Fibroblast of skin of right quadriceps (primary cell): ENCODE measurements at places on chromosomes 1 and 21.

GRCh38 chr1:35443768-35444518 is 113.3 kb downstream of the KIAA0319L start:
- DNase-seq: peak; percentile 15

GRCh38 chr1:151661751-151662150 is 49.9 kb downstream of the SNX27 start:
- DNase-seq: no peak

GRCh38 chr1:39940980-39941871 is 13.7 kb upstream of the MFSD2A start:
- no peak for DNase-seq

- DNase-seq: no peak
Observed at GRCh38 chr1:91101328-91101727, 79.5 kb upstream of the ZNF644 start.

- no peak for DNase-seq
Observed at GRCh38 chr1:2351723-2352122, 39.6 kb downstream of the MORN1 start.

DNA sequence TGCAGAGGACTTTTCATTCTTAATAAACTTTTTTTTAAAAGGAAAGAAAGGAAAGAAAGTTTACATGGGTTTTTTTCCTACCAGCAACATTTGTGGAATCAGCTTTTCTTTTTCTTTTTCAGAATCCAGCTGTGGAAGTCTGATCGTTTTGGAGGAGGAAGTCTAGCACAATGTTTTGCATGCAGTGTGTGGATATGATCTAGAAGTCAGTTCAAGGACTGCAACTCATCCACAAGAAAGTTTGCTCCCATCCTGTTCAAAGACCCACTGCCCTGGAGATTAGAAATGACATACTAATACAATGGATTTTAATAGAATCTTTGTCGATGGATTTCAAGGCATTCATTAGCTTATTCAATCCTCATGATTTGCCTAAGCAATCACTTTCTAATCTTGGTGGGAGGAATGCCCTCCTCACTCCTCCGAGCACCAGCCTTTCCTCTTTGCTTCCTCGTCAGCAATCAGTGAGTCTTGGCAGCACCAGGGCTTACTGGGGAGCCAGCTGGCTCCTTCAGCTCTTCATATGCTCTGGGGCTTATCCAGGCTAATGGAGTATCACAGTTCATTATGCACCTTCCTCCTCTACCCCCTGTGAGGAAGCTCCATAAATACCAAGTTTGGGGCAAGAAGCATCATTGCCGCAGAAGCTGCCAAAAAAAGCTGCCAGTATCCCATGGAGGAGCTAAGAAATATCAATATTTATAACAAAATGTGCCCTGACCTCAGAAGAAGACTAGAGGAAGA is 392.3 kb upstream of the PKN2 start:
- DNase-seq: no peak

GRCh38 chr1:224851848-224852261 is 77.6 kb upstream of the DNAH14 start:
- no peak for DNase-seq

GRCh38 chr1:99352821-99353220 is 88.5 kb downstream of the PLPPR4 start:
- no peak for DNase-seq

DNA sequence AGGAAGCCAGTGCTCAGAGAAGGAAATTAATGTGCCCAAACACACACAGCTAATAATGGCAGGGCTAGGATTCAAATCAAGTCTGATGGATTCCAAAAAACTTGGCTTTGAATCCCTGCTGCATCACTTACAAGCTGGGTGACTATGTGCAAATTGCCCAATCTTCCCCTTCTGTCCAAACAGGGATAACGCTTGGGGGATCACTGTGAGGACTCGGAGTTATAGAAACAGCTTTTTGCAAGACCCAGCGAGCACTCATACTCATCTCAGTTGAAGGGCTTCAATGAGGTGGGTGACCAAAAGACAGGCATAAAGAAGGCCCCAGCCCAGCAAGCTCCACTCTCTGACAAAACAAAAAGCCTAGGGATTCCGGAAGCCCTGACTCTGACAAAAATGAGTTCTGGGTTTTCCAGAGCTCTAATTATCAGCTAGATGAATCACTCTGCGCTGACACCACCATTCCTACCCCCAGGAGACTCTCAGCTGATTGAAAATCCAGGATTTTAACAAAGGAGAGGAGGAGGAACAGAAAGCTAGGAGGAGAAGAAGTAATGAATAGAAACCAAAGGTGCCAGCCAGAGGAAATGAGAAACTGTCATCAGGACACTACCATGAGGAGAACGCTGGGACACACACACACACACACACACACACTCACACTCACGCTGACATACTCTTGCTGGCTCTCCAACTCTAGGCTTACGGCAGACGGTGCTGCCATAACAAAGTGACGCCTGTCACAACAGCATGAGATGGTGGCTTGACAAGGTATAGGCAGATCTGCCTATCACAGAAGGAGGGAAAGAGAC is 1.6 kb upstream of the STK40 start:
- DNase-seq: peak; percentile 89

DNA sequence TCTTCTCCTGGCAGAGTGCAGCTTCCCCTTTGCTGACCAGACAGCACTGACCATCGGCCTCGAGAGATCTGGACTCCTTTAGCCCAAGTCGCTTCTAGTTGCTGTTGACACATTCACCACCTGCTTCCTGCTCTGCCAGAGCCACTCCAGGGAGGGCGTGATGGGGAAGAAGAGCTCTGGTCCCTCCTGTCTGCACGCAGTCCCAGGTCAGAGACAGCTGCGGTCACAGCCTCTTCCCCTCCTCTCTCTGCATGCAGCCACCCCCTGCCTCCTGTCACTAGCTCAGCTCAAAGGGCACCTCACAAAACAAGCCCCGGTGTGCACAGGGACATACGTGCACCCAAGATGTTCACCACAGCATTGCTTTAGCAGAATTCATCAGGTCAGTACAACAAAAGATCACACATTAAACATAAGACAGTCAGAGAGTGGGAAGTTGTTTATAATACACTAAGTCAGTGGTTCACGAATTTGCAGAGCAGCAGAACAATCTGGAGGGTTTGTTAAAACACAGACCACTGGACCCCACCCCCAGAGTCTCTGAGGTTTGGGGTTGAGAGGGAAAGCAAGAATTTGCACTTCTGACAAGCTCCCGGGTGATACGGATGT is 132.9 kb downstream of the SYF2 start:
- no peak for DNase-seq

DNA sequence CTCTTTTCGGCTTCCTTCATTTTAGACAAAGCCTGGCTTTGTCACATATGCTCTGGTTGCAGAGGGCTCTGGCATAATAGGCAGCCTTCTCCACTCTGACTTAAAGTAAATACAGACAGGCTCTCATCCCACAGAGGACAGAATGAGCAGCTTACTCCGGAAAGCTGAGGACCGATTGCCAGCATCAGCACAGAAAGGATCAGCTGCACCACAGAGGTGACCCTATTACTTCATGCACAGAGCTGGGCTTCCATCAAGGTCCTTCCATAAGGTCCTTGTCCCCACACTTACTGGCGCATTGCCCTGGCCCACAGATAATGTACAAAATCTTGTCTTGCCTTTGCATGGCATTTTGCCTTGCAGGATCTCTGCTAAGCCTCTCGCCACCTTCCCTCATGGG is 67.6 kb downstream of the SEC16B start:
- DNase-seq: no peak

DNA sequence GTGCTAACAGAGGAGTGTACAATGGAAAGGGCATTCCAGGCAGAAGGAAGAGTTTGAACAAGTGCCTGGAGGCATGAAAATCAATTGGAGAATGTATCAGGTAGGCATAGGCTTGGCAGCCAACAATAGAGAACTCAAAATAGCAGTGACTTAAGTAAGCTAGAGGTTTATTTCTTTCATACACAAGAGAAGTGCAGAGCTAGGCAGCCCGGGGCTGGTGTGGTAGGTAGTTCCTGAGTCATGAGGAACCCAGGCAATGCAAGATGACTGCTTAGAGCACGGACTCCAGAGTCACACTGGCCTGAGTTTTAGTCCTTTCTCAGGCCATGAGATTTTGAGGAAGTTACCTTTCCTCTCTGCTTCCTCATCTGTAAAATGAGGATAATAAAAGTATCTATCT is 74.8 kb upstream of the LRRN2 start:
- DNase-seq: no peak

GRCh38 chr1:91884459-91885212 is 1.3 kb downstream of the TGFBR3 start:
- no peak for DNase-seq
